Fibroblast of mammary gland (primary cell): ENCODE measurements at places on chromosomes 16 and 17.
A peak's percentile ranks its signal among the peaks of the same experiment; 100 is the strongest.

- no peak for DNase-seq
Observed at GRCh38 chr17:57990037-57990436, 2.0 kb upstream of the VEZF1 start.

DNA sequence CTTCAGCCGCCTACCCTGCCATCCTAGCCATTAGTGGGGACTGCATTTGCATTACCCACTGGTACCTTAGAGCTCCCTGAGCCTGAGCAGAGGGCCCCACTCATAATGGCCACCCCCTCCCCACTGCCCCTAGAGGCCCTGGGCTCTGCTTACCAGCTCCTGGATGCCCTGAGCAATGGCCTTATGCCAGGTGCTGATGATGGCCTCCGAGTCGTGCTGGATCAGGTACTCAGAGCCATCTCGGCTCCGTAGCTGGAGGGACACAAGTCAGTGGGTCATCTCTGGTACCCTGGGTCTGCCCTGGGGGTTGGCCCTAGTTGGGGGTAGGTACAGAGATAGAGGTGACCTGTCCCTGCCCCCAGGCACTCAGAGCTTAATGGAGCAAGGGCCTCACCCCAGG, 34.9 kb downstream of the ARHGAP27 start:
- no peak for DNase-seq

- no peak for DNase-seq
Observed at GRCh38 chr16:19488213-19488640, 33.7 kb downstream of the GDE1 start.

GRCh38 chr17:31598399-31598782, 206.9 kb downstream of the RAB11FIP4 start:
- peak; percentile 21 for DNase-seq

- peak; percentile 81 for DNase-seq
Observed at GRCh38 chr16:52812678-52813556, 239.8 kb downstream of the CHD9NB start.

DNA sequence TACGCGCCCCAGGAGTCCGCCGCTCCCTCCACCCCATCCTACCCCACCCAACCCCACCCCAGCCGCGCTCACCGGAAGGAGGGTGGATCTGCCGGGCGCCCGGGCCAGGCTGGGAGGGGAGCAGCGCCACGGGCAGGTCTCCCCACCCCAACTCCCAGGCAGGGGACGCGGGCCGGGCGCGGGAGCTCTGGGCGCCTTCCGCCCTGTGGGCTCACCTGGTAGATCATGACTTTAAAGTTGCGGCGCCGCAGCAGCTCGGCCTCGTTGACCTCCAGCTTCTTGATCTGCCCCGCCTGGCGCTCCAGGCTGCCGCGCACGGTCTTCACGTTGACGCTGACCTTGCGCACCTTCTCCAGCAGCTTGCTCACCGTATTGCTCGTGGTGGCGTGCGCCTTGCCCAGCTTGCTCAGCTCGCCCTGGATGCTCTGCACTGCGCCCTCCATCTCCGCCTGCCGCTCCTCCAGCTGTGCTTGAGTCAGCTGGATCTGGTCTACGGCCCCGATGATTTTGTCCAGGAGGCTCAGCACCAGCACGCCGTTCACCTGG, 571 bp downstream of the CAVIN1 start:
- DNase-seq: no peak

GRCh38 chr16:16084874-16085273, 135.5 kb downstream of the ABCC1 start:
- no peak for DNase-seq

DNA sequence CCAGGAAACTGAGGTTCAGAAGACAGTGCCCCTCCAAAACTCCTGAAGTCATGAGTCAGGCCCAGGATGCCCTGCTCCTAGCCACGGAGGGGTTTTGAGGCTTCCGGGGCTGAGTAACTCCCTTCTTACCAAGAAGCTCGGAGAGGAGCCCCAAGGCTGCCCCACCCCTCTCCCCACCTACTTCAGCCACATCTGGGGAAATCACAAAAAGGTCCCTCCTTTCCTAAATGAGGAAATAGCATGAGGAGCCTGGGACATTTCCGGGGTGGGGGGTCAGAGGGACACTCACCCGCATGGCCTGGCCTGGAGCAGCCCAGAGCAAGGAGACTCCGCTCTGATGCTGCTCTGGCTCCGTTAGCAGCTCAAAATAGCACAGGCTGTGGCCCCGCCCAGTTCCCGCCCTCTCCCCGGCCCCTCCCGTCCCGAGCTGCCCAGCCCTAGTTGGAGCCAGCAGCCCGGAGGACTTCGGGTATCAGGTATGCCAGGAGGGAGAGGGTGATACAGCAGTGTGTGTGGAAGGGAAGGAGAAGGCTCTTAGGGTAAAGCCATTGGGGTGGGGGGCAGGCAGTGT, 40.1 kb downstream of the MYO18A start:
- peak; percentile 69 for DNase-seq

GRCh38 chr16:30731411-30731810, 16.8 kb upstream of the PHKG2 start:
- peak; percentile 21 for DNase-seq

- DNase-seq: no peak
Observed at GRCh38 chr17:28929787-28930186, 21.5 kb downstream of the PHF12 start.
